Fibroblast of skin of left biceps (primary cell): ENCODE measurements at places on chromosomes 1 and 21.

GRCh38 chr1:2128189-2128901 is 66.2 kb downstream of the FAAP20 start:
- no peak for DNase-seq

DNA sequence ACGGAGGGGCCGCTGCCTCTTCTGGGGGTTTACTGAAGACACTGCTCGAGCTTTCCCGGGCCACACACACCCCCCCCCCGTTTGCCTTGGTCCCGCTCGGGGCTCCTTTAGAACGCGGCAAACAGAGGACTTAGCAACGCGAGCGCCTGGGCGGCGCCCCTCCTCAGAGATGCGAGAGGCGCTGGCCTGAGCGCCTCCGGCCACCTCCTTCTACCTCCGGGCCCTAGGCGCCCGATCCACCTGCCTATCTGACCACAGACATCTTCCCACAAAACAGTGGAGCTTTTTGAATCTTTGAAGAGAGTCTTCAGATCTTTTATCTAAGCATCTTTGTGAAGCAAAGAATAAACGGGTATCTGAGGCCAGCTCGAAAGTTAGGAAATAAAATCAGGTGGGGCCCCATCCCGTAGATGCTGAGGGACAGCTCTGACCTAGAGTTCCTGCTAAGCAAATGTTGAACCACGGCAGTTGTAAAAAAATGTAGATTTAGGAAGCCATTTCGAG is 436 bp upstream of the TTLL7 start:
- DNase-seq, result peak; percentile 37

- peak; percentile 18 for DNase-seq
These were observed 90.0 kb downstream of the GRIK1 start for GRCh38 chr21:29849735-29850176.

- DNase-seq, result no peak
These were observed 144.0 kb upstream of the ADGRL4 start for GRCh38 chr1:79150576-79150975.

- DNase-seq, result no peak
These were observed 16.2 kb downstream of the CHRNB2 start for GRCh38 chr1:154583773-154584172.

- no peak for DNase-seq
These were observed 6.5 kb downstream of the OR6P1 start for GRCh38 chr1:158563853-158564252.

DNA sequence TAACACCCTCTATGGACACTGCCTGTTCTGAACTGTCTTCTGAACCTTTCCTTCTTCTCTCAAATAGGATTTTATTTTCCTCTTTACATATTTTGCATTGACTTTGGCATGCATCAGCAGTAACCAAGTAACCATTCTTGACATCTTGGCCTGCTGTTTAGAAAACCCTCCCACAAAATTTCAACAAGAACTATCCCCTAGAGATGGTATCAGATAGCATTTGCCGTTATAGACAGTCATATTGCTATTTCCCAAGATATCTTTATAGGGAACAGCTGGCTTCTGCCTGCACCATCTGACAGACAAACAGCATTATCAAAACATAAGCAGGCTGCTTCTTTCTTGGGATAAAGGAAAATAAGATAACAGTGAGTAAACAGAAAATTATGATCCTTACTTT is 54.7 kb downstream of the LHX8 start:
- DNase-seq, result no peak

- no peak for DNase-seq
These were observed 35.0 kb upstream of the AGO1 start for GRCh38 chr1:35847935-35848565.

- DNase-seq, result peak; percentile 12
These were observed 504 bp downstream of the SCCPDH start for GRCh38 chr1:246724731-246725095.
